Cardiac ventricle fibroblast (primary cell): ENCODE measurements at places on chromosomes 6 and 20. TPM values are rescaled to one million over a fixed set of nuclear protein-coding genes. Genes with fewer than 3 reads are reported as not detected.

Gene DNAH8
- total RNA-seq = not detected in 2 replicates

Gene ME1
- 13.2 and 13.5 TPM in 2 replicates for total RNA-seq

Gene SPATA2
- total RNA-seq = 3.3 TPM in 2 replicates

Gene SGK2
- 0.69 and 0.93 TPM in 2 replicates for total RNA-seq

Gene HLA-DOB
- 0.56 and 1.1 TPM in 2 replicates for total RNA-seq

Gene CAGE1
- total RNA-seq = not detected in 2 replicates

Gene CDH22
- total RNA-seq = not detected in 2 replicates

Gene SLC22A7
- not detected in 2 replicates for total RNA-seq

Gene EEF1A1
- 11,816 and 12,198 TPM in 2 replicates for total RNA-seq

Gene ZC3H12D
- 0.10 TPM in 1 of 2 replicates, not detected in the other for total RNA-seq

Gene PAK5
- not detected in 2 replicates for total RNA-seq

Gene PSORS1C2
- total RNA-seq = not detected in 2 replicates

Gene SYNDIG1
- 0.19 TPM in 1 of 2 replicates, not detected in the other for total RNA-seq

Gene NOTCH4
- 3.9 and 5.3 TPM in 2 replicates for total RNA-seq

Gene C20orf141
- total RNA-seq = 1.2 TPM in 1 of 2 replicates, not detected in the other
